T-helper 17 cell (primary cell): ENCODE measurements at places on chromosomes 1 and 21. TPM values are rescaled to one million over a fixed set of nuclear protein-coding genes. Genes with fewer than 3 reads are reported as not detected.
A peak's percentile ranks its signal among the peaks of the same experiment; 100 is the strongest.

GRCh38 chr1:230067419-230067870, 407 bp downstream of the GALNT2 start:
- DNase-seq, result no peak
- H3K36me3 ChIP-seq, result no peaks in the 10 kb centered on the region
- H3K27me3 ChIP-seq, result no peaks in the 10 kb centered on the region
- H3K4me1 ChIP-seq, result peaks cover 25% of the 10 kb centered on the region

DNA sequence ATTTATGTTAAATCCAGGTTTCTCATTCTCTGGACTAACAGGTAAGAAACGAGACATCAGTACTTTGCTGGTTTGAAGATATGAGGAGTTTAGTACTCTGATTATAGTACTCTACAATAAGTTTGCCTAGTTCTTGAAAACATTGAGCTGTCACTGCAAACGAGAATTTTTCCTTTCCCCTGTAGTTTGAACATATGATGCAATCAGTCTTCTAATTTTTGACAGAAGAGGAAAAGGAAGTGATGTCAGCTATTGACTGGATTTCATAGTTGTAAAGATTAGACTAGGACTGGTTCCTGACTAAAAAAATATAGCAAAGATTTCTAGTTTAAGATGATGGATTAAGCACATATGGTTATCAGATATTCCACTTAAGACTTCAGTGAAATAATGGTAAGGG, 461.9 kb downstream of the LRRIQ3 start:
- H3K4me1 ChIP-seq, result no peaks in the 10 kb centered on the region
- no peaks in the 10 kb centered on the region for H3K27me3 ChIP-seq
- H3K36me3 ChIP-seq, result no peaks in the 10 kb centered on the region
- H3K4me3 ChIP-seq, result no peak overlapping the region
- no peak for DNase-seq

GRCh38 chr1:91549041-91549735, 48.5 kb downstream of the CDC7 start:
- no peaks in the 10 kb centered on the region for H3K36me3 ChIP-seq
- DNase-seq, result no peak
- no peaks in the 10 kb centered on the region for H3K27me3 ChIP-seq
- peak overlapping the region; percentile 97 for H3K27ac ChIP-seq

GRCh38 chr1:43596579-43596978, 53.4 kb upstream of the KDM4A start:
- H3K4me1 ChIP-seq, result peaks cover 4% of the 10 kb centered on the region
- no peaks in the 10 kb centered on the region for H3K36me3 ChIP-seq

DNA sequence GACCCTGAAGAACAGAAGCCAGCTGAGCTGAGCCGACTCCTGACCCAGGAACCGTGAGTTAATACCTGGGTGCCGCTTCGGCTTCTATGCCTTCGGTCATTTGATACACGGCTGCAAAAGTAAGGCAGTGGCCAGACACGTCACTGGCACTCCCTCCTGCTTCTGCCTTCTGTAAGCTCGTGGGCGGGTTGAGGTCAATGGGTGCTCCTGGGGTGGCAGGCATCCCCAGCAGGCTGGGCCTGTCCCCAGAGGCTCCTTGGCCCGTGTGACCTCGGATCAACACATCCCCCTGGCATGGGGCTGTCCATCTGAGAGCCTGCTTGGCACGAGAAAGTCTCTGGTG, 35.7 kb upstream of the COL6A1 start:
- no peak for DNase-seq
- H3K4me3 ChIP-seq, result no peak overlapping the region
- H3K27me3 ChIP-seq, result peaks cover 15% of the 10 kb centered on the region
- H3K4me1 ChIP-seq, result peaks cover 3% of the 10 kb centered on the region
- H3K27ac ChIP-seq, result no peak overlapping the region

GRCh38 chr1:6424619-6425593, at the start of gene ESPN:
TSS of gene ESPN (plus strand) at chr1:6424776. CDS start at chr1:6424956, 180 bp downstream.
- no peak for DNase-seq
- peak within 1 kb of the TSS; percentile 77 for H3K4me3 ChIP-seq
- no peaks in the 10 kb centered on the region for H3K36me3 ChIP-seq
- H3K27ac ChIP-seq, result no peak within 1 kb of the TSS

DNA sequence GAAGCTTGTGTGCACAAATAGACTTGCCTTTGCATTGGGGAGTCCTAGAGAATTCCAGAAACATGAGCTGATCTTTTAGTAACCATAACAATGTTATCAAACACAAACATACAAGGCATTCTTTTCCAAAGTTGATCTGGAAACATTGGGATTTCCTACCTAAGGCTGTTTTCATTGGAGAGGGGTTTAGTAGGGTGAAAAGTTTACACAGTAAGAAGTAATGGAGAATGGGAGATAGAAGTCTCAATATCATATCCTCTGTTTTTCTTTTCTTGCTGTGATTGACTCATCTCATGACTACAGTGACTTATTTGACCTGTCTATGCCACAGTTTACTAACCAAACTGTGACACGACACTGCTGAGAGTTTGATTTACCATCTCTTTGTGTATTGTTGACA, 65.6 kb upstream of the PLA2G4A start:
- no peak for DNase-seq
- H3K27me3 ChIP-seq, result peaks cover 5% of the 10 kb centered on the region
- H3K36me3 ChIP-seq, result no peaks in the 10 kb centered on the region
- no peak overlapping the region for H3K4me3 ChIP-seq
- H3K4me1 ChIP-seq, result no peaks in the 10 kb centered on the region
- H3K27ac ChIP-seq, result no peak overlapping the region

The CD247 gene
- total RNA-seq, result 295 TPM

DNA sequence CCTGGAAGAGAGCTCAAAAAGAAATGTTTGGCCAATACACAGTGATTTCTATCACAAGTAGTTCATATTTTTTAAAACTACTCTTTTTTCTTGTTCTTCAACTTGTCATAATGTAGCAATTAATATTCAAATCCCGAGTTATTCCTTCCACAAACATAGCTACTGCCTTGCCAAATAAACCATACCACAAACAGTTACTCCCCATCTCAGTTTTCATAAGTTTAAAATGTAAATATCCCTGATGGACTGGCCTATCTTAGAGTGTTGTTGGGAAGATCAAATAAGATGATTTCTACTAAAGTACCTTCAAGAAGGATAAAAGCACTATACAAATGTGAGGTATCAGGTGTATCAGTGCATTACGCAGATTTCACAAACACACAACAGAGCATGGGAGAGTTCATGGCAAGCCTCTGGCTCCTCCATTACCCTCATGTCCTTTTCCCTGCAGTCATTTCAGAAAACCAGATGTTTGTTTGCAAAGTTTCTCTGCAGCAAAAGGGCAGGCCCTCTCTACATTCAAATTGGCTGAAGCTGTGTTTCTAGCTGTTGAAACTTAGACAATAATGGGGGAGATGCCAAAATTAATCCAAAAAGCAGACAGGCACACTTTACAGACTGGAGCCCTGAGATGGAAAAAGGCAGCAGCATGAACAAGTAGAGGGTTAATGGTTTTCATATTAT, 16.1 kb downstream of the WLS start:
- no peaks in the 10 kb centered on the region for H3K36me3 ChIP-seq
- no peak for DNase-seq
- peaks cover 6% of the 10 kb centered on the region for H3K27me3 ChIP-seq
- H3K27ac ChIP-seq, result no peak overlapping the region

DNA sequence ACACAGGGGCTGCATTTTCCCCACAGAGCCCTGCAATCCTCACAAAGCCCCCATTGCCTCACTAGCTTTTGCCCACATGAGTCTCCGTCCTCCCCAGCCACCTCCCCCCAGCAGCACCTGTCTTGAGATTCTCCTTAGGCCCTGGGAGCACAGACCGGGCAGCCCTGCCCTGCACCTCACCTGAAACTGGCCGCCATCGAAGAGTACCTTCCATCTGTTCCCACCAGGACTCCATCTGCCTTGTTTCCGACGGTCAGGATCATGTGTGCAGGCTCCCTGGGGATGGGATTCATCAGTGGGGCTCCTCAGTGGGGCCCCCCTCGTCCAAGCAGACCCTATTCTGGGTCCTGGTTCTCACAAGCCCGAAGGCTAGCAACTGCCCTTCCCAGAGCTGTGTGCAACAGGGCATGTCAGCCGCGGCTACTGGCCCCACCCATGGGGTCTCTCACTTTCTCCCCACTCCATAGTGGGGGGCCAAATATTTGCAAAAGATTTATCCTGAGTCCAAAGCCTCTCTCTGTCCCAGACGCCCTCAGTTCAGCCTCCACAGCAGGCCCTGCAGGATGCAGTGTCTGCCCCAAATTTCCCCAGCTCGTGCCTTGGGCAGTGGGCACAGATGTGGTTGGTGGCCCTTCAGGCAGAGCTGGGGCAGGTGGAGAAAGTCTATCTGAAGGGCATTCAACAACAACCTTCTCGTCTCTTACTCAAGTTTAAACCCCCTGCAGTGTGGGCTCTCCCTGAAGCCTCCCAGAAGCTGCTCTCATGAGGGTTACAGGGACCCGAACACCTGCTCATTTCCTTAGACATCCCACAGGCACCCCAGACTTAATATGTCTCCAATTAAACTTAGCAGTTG, 4.8 kb downstream of the PDZK1IP1 start:
- no peak overlapping the region for H3K4me3 ChIP-seq
- DNase-seq, result no peak
- H3K27ac ChIP-seq, result peak overlapping the region; percentile 68
- peaks cover 38% of the 10 kb centered on the region for H3K27me3 ChIP-seq
- peaks cover 3% of the 10 kb centered on the region for H3K4me1 ChIP-seq

DNA sequence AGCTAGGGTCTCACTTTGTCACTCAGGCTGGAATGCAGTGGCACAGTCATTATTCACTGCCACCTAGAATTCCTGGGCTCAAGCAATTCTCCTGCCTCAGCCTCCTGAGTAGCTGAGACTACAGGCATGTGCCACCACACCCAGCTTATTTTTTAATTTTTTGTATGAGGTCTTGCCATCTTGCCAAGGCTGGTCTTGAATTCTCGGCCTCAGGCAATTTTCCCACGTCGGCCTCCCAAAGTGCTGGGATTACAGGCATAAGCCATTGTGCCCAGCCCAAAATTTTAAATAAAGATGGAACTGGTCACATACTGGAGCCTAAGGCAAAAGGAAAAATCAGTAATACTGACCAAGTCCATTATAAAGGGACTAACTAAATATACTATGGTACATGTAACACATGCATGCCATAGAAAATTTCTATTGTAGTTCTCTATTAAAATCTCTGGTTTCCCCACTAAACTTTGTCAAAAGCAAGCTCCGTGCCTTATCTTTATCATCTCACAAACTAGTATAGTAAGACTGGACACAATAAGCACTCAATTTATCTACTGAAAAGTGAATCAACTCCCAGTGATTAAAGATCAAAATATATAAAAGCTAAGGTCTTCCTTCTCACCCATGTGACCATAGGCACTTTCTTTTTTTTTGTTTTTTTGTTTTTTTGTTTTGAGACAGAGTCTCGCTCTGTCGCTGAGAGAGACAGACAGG, 61.6 kb downstream of the HSF2BP start:
- peaks cover 3% of the 10 kb centered on the region for H3K4me1 ChIP-seq
- peak overlapping the region; percentile 45 for H3K27ac ChIP-seq
- H3K36me3 ChIP-seq, result peaks cover 5% of the 10 kb centered on the region
- H3K4me3 ChIP-seq, result no peak overlapping the region
- peaks cover 24% of the 10 kb centered on the region for H3K27me3 ChIP-seq
- no peak for DNase-seq

DNA sequence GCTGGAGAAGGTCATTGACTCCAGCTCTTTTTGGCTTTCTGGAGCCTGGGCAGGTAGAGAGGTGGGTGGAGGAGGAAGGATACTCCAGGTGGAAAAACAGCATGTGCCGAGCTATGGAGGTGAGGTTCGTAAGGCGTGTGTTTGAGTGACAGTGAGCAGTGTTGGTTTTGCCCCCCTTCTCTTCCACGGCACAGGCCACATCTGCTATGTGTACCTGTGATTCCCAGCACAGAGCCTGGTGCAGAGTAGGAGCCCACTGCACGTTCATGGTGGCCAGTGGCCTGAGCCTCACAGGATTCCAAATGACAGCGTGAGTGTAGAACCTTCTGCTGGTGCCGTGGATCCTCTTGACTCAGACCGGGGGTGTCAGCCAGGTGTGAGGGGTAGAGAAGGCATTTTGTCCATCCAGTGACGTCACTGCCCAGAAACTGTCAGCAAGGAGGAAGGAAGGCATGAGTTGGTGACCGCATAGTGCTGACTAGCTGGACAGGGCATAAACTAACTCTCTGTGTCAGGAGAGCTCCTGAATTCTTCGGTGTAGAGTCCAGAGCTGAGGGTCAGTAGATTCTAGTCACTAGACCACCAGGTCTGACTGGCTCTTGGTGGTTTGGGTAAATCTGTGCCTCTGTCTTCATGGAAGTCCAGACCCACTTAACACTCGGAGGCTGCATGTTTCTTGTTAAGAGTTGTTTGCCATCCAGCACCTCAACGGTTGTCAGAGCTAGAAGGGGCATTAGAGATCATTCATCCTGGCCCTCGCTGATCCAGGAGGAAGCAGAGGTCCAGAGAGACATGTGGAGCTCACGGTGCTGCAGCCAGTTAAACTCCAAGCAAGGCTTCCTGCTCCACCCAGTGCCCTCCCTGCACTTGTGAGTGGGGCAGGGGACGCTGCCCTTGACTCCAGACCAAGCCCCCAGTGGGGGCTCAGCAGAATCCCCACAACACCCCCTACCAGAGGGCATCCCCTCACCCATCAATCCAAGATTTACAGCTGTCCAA, 3.8 kb downstream of the QSOX1 start:
- H3K4me3 ChIP-seq, result peak overlapping the region; percentile 45
- no peak overlapping the region for H3K27ac ChIP-seq
- DNase-seq, result no peak
- H3K4me1 ChIP-seq, result peaks cover 32% of the 10 kb centered on the region
- H3K36me3 ChIP-seq, result peaks cover 5% of the 10 kb centered on the region

GRCh38 chr21:39104911-39105310, 78.3 kb downstream of the PSMG1 start:
- H3K36me3 ChIP-seq, result peaks cover 6% of the 10 kb centered on the region
- peaks cover 5% of the 10 kb centered on the region for H3K4me1 ChIP-seq
- no peak overlapping the region for H3K4me3 ChIP-seq
